ENCODE measurements at places on chromosomes 5 and 9. TPM values are rescaled to one million over a fixed set of nuclear protein-coding genes. Genes with fewer than 3 reads are reported as not detected.
A peak's percentile ranks its signal among the peaks of the same experiment; 100 is the strongest.

- DNase-seq: no peak
Measured at GRCh38 chr5:171855798-171856763, 70.5 kb downstream of the SMIM23 start.

DNA sequence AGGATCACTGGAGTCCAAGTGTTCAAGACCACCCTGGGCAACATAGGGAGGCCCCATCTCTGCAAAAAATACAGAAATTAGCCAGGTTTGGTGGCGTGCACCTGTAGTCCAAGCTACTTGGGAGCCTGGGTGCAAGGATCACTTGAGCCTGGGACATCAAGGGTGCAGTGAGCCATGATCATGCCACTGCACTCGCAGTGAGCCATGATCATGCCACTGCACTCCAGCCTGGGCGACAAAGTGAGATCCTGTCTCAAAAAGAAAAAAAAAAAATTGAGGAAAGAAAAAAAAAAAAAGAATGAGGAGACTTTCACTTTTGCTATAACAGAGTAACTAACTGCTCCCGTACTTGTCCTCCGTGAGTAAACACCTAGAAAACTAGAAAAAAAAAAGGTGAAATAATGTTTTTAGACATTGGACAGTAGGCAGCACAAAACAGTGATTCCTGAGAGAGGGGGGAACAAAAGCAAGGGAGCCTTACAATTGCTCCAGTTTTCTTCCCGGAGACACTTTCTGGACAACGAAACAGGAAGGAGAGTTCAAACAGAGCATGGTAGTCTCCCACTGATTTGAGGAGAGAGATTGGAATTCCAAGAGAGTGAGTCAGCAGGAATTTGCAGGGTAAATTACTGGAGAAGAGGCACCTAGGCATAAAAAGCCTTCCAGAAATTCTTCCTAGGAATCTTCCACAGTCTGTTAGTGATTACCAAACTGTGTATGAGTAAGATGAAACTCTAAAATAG is 6.9 kb upstream of the ZBTB5 start:
- no peak for DNase-seq

The C9orf78 gene
- 27.0 TPM for total RNA-seq

The SPINK4 gene
- not detected for total RNA-seq

DNA sequence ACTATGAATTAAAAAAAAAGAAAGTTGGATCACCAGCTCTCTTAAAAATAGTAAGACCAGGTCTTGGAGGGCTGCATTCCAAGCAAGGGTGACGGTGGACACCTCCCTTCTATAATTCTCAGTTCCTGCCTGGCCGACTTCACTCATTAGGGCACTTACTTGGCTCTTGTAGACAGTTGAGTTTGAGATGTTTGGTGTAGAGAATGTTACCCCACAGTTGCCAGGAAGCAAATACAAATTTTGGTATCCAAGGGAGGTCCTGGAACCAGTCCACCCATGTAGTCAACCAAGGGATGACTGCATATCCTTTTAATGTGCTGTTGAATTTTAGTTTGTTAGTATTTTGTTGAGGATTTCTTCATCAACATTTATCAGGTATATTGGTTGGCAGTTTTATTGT is 20.6 kb downstream of the B4GALT7 start:
- no peak for DNase-seq

DNA sequence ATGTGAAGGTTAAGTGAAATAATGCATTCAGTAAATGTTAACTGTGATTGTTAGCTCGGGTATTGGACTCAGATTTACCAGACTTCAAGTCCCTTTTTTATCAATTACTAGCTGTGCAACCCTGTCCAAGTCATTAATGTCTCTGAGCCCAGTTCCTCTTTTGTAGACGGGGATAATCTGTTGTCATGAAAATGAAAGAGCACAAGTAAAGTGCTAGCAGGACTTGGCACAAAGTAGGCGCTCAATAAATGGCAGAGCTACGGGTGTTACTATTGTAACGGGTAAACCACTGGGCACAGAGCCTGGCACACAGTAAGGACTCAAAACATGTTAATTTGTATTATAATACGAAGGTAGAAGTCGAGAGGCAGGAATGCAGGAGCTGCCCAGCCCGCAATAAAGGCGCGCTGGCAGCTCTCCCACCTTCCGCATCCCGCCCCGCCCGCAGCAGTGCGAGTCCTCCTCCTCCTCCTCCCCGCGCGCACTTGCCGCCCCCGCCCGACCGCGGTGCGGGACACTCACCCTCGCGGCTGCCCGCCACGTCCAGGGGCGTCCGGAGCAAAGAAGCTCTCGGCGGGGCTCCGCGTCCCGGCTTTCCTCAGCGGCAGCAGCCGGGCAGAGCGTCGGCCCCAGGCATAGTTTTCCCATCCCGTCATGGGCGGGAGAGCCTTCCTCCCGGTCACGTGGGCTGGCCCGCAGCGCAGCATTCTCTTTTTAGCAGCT is at the start of gene C1QTNF2:
Gene C1QTNF2 (minus strand): TSS at position 637 of the 723 bp plus-strand sequence. CDS start 15,615 bp downstream, outside the sequence.
- DNase-seq: peak; percentile 54

The PCDHGA3 gene
- 4.6 TPM for total RNA-seq

The AP3B1 gene
- total RNA-seq: 96.4 TPM

The SCGB3A2 gene
- total RNA-seq: not detected

- no peak for DNase-seq
Measured at GRCh38 chr9:1538301-1538700, 476.8 kb upstream of the SMARCA2 start.

The BRINP1 gene
- 0.58 TPM for total RNA-seq

DNA sequence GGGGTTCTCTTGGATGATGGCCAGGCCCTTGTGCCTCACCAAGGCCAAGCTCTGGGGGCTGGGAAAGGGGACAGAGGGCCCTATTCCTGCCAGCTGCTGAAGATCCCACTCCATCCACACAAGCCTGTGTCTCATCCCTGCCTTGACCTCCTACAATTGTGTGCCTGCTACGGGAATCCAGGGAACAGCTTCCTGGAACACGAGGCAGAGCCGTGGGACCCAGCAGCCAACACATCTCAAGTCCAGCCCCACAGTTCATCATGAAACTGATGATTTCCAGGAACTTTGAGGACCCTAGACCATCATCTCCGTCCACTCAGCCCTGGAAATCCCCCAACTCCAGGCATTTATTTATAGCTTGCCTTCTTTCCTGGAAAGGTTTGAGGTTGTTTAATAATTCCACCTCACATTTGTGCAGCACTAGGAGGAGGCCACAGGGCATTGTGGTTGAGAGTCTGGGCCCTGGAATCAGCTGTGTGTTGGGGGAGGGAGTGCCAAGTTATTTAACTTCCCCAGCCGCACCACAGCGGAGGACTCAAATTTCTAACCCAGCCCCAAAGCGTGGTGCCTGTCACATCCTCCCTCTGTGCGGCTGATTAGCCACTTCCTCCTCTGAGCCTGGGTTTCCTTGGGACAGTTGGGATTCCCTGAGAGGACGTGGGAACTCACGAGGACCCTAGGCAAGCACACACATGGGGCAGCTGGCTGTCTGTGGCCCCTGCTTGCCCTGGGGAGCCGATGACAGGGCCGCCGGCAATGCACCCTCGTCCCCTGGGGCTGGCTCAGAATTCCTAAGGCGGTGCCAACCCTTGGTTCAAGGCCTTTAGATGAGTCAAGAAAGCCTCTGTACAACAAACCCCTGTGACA is 58.2 kb upstream of the GGTA1 start:
- DNase-seq: peak; percentile 59

GRCh38 chr5:158521995-158522394 is 577.7 kb downstream of the EBF1 start:
- no peak for DNase-seq

GRCh38 chr5:39117401-39117800 is 43.2 kb upstream of the RICTOR start:
- no peak for DNase-seq

DNA sequence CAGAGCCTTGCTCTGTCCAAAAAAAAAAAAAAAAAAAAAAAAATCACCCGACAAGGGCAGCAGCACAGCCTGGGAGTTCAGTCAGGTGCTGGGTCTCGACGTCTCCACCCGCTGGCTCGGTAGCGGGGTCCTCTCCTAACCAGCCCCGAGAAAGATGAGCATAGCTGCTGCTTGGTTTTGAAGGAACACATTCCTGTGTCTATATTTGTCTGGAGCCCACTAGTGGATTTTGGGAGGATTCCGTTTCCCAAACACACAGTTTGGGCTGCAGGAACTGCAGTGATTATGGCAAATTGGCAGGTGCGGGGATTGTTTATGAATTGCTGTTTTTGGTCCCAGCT is 1.2 kb downstream of the OTULINL start:
- DNase-seq: no peak

DNA sequence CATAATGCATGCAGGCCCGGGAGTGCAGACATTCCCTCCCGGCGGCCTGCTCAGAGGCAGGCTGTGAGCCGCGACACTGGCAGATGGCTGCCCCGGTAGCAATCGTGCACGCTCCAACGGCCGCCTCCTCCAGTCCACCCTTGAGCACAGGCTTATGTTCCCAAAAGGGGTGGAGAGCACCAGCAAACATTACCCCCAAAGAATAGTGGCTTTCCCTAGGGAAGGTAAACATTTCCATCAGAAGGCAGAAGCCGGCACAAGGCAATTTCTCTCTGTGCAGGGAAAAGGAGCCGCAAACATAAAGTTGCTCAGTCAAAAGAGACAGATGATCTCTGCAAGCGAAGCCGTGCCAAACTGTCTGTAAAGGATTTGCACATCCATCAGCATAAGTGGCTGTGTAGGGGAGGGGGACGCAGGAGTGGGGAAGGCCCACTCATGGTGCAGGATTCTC is 92.5 kb downstream of the SIL1 start:
- no peak for DNase-seq

The TLX3 gene
- 0.32 TPM for total RNA-seq

The NKD2 gene
- total RNA-seq: 1.3 TPM
